CD4-positive, alpha-beta T cell treated with Interleukin-17A for 1 hour (primary cell): ENCODE measurements at places on chromosomes 7 and 10.

GRCh38 chr10:30747633-30748032 is 118.1 kb upstream of the LYZL2 start:
- peak; percentile 19 for DNase-seq

DNA sequence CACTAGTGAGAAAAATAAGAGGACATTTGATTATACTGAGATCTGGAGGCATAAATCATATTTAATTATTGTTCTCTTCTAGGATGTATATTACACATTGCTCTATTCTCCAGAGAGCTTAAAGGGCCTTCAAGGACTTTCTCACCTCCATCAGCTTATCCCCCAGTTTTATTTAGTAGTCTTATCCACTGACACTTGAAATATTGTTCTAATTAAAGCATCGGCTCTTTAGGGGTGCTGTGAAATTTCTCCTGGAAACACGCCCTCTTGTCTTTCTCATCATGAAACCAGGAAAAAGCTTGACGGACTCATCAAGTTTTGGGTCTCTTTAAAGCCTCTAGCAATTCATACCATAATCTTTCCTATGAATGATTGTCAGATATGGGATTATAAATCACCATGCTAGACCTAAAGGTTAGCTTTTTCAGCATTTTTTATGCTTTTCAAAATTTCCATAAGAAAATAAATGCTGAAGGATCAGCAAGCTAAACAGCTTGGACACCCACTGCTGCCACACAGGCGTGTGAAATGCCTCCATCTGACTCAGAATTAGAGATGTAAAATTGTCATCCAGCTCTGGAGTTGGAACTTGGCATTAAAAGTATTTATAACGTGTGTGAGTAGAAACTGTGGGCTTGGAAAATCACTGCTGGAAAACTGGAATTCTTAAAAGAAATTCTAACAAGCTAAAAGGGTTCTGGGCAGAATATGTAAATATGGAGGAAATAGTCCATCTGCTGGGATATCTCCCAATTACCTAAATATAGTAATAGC is 216.3 kb downstream of the CHRM2 start:
- no peak for DNase-seq

DNA sequence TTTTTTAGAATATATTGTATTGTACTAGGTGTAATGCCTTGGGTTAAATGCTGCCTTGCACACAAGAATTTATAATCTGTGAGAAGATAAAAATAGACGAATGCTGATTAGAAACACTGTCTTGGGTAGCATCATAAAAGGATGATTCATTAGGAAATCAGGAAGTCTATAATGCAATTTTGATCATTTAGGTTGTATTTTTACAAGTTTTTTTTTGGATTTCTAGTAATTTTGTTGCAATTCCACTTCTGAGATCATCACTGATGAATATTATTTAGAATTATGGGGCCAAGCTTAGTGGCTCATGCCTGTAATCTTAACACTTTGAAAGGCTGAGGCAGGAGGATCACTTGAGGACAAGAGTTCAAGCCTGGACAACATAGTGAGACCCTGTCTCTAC is 29.6 kb downstream of the WBP1L start:
- no peak for DNase-seq

DNA sequence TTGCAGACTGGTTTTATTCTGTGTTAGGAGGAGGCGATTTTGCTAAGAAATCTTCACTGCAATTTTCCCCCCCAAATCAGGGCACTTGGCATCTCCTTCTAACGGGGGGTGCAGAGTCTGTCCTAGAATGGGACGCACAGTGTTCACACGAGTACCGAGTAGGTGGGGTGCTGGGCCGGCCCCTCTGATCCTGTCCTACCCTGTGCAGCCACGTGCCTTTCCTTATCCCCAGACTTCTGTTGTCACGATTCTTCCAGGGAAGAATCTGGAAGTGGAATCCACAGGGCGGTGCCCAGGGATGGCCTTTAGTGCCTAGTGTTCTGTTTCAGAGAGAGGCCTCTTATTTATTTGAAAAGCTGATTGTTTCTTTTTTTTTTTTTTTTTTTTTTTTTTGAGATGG is 16.4 kb downstream of the CUX1 start:
- no peak for DNase-seq

DNA sequence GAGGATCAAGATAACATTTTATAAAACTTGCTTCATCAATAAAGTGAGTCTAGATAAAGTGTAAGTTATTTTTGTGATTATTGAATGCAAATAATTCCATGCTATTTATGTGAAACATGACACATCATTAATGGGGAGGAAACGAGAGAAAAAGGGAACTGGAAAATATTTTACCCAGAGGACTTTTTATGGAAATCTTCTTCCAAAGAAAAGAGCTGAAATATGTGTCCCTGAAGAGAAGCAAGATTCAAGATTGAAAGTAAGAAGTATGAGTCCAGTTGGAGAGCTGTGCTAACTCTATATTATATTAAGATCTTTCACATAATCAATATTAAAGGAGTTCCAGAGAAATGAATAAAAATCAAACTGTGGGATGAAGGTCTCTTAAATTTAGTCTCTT is 1361.8 kb downstream of the GATA3 start:
- no peak for DNase-seq

DNA sequence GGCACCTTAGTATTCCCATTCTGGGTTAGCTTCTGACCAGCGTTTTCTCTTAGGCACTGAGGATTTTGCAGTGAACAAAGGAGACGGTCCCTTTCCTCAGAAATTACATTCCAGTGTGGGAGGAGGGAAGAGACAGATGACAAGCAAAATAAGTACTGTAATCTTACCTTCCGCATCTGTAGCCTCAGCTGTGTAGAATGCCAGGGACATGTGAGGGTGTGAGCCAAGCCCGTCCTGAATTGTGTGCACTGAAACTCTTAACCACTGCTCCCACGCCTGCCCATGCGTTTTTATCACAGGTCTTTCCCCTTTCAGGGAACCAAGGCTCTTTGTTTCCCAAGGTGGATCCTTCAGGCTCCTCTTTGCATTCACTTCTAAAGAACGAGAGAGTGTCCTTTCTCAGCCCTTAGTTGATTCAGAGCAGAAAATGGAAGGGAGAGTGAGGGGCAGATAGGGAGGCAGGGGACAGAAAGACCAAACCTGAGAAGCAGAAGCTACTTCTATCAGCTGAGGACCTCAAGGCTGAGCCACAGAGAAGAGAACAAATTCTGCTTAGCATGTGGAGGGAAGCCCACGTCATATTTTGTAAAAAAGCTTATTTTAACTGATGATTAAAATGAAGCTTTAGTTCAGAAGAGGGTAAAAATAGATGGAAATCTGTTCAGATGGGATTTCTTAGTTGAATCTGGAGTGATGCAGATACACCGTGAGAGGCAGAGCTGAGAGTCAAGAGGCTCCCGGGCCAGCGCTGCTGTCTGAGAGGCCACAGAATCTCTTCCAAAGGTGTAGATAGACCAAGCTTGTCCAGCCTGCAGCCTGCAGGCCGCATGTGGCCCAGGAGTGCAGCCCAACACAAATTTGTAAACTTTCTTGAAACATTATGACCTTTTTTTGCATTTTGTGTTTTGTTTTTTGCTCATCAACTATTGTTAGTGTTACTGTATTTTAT is 122.5 kb downstream of the CCNY start:
- DNase-seq: no peak

DNA sequence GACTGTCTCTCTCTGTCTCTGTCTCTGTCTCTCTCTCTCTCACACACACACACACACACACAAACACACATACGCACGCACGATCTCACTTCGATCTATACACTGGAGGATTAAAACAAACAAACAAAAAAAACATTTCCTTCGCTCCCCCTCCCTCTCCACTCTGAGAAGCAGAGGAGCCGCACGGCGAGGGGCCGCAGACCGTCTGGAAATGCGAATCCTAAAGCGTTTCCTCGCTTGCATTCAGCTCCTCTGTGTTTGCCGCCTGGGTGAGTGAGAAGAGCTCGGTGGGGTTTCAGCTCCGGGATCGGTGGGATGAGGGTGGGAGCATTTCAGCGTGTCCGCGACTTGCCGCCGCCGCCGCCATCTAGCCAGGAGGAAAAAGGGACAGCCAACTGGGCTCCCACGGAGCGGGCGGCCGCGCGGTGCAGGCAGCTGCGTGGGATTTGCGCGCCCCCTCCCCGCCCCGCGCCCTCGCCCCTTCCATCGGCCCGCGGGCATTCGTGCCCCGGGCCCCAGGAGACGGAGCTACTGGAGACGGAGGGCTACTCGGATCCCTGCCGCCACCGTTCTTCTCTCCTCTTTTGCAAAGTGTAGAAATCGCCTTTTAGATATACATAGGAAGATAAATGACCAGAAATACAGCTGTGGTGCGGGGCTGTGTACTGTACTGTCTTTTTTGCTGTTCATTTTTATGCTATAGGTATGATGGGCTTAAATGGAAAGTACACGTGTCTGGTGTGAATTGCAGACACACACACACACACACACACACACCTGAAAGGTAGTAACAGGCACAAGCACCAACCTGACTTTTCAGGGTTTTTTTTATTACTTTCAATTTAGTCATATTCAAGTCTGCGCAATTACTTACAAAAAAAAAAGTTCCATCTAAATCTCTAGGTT is 581 bp downstream of the PTPRZ1 start:
- DNase-seq: no peak

DNA sequence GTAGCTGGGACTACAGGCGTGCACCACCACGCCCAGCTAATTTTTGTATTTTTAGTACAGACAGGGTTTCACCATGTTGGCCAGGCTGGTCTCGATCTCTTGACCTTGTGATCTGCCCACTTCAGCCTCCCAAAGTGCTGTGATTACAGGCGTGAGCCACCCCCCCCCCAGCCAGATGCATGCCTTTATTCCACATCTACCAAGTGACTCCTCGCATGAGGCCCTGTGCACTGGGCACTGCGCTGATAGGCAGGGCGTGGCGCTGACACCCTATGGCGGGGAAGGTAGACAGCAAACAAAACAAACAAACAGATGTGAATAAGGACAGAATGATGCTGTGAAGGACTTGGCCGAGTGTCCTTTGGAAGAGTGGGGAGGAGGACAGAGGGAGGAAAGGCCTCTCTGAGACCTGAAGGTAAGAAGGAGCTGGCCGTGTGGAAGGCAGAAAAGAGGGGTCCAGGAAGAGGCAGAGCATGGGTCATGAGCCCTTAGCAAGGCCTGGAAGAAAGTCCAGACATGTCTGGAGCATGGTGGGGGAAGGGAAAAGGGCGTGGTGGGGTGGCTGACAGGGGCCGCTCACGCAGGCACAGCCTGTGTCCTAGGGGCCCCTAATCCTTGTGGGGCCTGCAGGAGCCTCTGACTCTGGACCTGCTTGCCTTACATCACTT is 47.5 kb upstream of the CACUL1 start:
- DNase-seq: no peak

GRCh38 chr7:39741942-39742623 is 118.7 kb downstream of the RALA start:
- DNase-seq: peak; percentile 69

GRCh38 chr7:47550788-47551470 is 31.0 kb downstream of the TNS3 start:
- no peak for DNase-seq

GRCh38 chr10:30811276-30812017 is 181.9 kb upstream of the LYZL2 start:
- no peak for DNase-seq

- DNase-seq: no peak
Observed at GRCh38 chr7:1586126-1586826, 16.4 kb upstream of the PSMG3 start.

GRCh38 chr10:95264227-95265051 is 26.4 kb downstream of the PDLIM1 start:
- DNase-seq: no peak

DNA sequence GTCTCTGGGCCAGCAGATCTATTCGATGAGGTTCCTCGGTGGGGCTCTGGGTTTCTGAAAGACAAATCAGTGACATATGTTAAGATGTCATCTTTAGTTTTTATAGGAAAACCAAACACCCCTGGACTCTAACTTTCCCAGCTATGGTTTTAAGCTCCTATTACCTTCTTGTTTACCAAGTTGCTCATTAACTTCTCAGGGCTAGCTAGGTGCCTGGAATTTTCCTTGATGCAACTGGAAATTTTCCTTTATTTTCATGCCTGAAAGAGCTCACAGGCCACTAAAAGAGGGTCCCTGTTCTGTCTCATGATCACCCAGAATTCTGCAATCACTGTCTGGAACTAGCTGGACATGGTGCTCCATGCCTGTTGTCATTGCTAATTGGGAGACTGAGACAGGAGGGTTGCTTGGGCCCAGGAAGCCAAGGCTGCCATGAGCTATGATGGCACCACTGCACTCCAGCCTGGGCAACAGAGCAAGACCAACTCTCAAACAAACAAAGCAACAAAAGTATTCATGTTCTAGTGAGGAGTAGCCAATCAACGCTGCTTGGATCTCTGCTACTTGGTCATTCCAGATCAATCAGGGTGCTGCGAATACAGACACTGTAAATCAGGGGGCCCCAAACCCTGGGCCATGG is 1173.5 kb upstream of the AUTS2 start:
- DNase-seq: no peak

- no peak for DNase-seq
Observed at GRCh38 chr7:70484255-70484654, 647.7 kb upstream of the GALNT17 start.

- DNase-seq: no peak
Observed at GRCh38 chr7:159027789-159028507, 116.7 kb downstream of the VIPR2 start.

DNA sequence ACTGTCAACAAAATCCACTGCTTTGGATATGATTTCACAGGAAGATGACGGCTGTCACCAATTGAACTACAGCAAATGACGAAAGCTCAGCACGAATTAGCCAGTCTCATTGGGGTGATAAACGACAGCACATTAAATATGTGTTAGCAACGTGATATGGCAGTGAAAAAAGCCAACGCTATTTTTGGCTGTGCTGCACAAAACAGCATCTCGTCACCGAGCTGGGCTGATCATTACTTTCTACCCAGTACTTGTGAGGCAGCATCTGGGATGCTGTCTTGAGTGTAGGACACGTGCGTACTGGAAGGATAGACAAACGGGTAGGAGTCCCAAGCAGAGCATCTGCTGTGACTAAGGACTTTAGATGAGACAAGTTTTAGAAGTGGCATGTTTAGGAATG is 138.3 kb downstream of the EXOC4 start:
- no peak for DNase-seq

DNA sequence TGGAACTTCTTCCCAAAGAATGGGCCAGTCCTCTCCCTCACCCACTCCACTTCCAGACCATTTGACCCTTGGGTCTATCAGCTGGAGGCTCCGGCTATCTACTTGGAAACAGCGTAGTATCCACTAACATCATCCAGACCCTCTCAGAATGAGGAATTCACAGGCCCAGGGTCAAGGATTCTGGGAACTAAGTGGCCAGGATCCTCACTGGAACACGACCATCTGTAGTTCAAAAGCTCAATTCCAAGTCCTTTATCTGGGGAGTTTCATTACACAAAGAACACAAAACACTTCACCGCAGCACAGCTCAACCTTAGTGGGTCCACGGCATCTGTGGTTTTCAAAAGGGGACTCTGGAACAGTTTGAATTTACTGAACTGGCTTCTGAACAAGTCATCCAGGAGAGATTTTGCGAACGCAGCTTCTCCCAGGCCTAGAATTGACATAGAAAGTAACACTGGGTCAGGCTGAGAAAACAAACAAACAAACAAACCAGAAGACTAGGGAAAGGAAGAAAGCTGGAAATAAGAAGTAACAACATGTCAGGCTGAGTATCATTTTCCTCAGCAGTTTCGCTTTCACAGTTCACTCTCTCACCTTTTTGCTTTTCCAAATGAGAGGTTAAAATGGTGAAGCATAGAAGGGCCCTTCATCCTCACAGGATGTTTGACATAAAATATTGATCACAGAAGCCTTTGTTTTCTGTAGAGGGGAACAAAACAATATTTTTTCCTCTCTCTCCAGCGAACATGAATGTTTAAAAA is 57.6 kb upstream of the USP6NL start:
- DNase-seq: no peak

- no peak for DNase-seq
Observed at GRCh38 chr10:5323446-5323845, 41.3 kb upstream of the UCN3 start.
